ENCODE measurements at places on chromosomes 3 and 15. TPM values are rescaled to one million over a fixed set of nuclear protein-coding genes. Genes with fewer than 3 reads are reported as not detected.

The PAK6 gene
- 7.0 TPM for total RNA-seq

The CEP19 gene
- total RNA-seq = 1.2 TPM

The CEP97 gene
- 6.4 TPM for total RNA-seq

The GASK1A gene
- total RNA-seq = 1.6 TPM

The UNC13C gene
- total RNA-seq = 0.32 TPM

The IQCF5 gene
- total RNA-seq = not detected

The MLF1 gene
- 53.0 TPM for total RNA-seq

- no peak for DNase-seq
Measured at GRCh38 chr3:33174711-33175414, 43.7 kb downstream of the SUSD5 start.

DNA sequence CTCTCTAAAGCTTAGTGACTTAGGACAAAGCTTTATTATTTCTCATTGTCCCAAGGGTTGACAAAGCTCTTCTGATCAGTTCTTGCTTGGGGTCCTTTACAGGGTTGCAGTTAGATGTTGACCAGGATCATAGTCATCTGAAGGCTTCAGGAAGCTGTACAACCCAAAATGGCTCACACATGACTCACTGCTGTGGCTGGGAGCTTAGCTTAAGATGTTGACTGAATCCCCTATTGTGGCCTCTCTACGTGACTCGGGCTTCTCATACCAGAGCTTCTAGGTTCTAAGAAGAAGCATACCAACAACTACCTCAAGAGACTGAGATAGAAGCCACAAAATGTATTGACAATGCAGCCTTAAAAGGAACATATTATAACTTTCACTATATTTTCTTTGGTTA lies 569.6 kb upstream of the ROBO2 start:
- DNase-seq = no peak

DNA sequence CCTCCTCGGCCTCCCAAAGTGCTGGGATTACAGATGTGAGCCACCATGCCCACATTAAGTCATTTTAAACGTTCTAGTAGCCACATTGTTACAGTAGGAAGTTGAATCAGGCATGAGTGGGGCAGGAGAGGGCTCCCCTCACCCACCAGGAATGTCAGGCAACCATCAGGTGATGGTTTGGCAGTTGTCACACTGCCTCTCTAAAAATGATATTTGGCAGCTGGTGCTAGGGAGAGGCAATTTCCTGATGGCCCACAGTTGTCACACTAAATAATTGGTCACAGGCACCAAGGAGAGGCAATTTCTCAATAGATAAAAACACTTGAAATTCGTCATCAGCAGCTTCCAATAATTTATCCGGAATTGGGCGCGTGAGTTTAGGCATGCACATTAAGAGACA lies 79.2 kb upstream of the ABHD2 start:
- no peak for DNase-seq

DNA sequence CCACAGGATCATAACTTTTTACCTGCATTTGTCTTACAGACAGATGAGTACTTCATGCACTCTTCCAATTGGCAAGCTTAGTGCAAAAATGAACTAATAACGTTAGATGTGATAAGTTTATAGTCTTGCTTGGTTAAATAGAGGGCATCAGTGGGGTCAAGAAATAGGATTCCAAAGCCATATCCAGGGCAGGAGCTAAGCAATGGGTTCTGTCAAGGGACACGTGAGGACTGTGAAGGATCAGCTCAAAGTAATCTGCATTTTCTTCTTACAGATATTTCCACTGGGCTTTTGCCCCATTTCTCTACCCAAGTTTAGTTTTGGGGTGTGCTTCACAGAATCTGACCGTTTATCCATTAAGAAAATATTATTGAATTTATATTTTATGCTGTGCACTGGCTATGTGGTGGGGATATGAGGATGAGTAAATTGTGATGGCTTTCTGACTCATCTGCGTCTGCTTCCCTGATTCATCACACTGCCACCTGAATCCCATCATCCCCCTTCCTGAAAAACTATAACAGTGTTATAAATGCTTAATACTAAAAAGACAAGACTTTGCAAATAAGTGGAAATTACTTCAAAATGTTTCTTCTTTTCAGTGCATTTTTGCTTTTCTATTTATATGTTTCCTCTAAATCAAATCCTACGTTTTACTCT lies 17.5 kb downstream of the PPP2R3A start:
- no peak for DNase-seq

DNA sequence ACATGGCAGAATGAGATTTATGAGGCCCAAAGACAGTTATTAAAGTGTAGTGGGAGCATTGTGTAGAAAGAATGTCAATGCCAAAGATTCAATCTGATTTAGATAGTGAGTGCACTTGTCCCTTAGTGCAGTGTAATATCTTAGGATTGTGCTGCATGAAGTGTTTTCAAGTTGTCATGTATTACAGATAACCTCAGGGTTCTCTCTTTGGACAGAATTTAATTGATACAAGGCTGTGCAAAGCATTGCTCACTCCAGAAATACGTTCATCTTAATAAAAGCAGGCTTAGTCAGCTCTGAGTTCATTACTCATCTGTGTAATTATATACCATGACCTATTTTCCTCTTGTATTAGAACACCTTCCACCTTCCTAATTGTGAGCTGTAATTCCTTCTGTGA lies 16.0 kb upstream of the GPR171 start:
- DNase-seq = no peak

DNA sequence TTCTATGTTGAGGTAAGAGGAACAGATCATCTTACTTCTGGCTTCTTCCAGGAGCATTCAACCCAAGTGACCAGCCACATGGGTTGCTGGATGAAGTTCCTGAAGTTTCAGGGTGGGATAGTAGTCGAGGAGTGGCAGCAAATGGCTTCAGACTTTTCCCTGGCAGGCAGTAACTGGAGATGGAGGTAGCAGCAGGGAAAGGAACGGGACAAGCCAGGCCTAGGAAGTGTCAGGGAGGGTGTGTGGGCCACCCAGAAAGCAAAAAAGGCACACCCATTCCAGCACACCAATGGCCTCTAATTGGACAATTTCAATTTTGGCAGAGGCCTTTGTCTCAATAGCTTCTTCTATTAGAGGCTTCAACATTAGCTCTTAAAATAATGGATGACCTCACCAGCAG lies 498.6 kb upstream of the ATP11B start:
- DNase-seq = no peak

GRCh38 chr15:65323071-65323511 lies 18.6 kb downstream of the RNU5B-1 start:
- DNase-seq = no peak

DNA sequence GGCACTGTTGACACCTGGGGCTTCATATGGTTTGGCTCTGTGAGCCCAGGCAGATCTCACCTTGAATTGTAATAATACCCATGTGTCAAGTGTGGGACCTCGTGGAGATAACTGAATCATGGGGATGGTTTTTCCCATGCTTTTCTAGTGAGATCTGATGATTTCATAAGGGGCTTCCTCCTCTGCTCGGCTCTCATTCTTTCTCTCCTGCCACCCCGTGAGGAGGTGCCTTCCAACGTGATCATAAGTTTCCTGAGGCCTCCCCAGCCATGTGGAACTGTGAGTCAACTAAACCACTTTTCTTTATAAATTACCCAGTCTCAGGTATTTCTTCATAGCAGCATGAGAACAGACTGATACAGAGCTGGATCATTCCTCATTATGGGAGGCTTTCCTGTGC lies 655.9 kb upstream of the ADAMTS9 start:
- no peak for DNase-seq

GRCh38 chr3:14534516-14535191 lies 5.5 kb downstream of the GRIP2 start:
- no peak for DNase-seq

DNA sequence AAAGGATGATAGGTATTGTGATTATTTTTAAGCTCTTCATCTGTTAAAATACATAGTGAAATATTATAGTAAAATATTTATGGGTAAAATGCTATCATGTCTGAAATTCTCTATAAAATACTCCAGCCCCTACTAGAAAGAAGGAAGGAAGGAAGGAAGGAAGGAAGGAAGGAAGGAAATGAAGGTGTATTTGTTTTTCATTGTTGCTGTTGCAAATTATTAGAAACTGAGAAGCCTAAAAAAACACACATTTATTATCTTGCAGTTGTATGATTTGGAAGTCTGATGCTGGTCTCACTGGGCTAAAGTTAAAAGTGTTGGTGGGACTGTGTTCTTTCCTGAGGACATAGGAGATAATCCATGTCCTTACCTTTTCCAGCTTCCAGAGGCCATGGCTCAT lies 47.6 kb upstream of the CLSTN2 start:
- DNase-seq = no peak

GRCh38 chr3:71962561-71963240 lies 177.8 kb upstream of the PROK2 start:
- DNase-seq = no peak

DNA sequence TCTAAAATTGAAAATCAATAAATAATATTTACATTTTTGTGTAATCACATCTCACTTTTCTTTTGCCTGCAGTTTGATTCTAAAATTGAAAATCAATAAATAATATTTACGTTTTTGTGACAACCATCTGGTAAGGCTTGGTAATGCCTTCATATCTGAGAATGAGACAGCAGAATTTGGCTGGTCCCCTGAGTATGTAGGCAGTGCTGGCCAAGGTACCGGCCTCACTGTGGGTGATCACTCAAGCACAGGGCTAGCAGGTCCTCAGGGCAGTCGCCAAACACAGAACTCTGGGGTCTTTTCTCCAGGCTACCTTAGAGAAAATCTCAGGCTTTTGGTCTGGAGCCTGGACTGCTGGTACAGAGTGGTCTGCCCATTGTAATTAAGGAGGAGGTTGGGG lies 26.2 kb downstream of the RTP3 start:
- DNase-seq = no peak

DNA sequence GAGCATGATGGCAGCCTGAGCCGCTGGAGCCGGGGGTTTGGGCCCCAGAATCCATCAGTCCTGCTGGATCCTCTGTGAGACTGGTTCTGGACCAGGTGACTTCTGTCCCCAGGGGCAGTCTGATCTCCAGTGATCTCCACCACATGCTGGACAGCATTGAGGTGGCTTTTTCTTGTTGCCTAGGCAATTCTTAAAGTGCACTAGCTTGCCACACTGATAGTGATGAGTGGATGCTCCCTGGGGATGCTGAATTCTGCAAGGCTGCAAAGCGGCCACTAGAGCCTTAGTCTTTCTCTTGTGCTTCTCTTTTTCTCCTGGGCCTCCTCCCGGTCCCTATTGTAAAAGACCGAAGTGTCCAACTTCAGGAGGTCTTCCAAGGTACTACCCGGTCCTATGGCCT lies 70.4 kb upstream of the ATP11B start:
- DNase-seq = no peak

- DNase-seq = no peak
Measured at GRCh38 chr15:68187559-68187958, 17.6 kb downstream of the CALML4 start.

DNA sequence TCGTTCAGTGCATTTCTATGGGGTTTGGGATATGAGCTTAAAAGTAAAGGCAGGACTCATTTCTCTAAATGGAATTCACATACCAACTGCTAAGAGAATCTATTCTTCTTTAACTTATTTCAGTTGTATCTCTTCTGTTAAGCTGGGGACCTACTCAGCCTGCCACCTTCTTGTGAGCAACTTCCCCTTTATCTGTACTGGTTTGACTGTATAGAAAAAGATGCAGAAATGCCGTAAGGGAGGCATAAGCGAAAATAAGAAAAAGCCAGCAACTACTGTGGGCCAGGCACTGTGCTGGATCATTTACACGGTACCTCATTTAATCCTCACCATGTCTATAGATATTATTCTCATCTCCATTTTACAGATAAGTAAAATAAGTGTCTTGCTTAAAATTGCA lies 38.4 kb downstream of the RBMS3 start:
- DNase-seq = no peak

- no peak for DNase-seq
Measured at GRCh38 chr15:49889536-49889935, 229.5 kb downstream of the ATP8B4 start.

- DNase-seq = no peak
Measured at GRCh38 chr3:197430934-197431333, 124.8 kb downstream of the BDH1 start.

Measured in Calu3 (cell line).